ENCODE measurements at places on chromosomes 1 and 21.
A peak's percentile ranks its signal among the peaks of the same experiment; 100 is the strongest.

DNA sequence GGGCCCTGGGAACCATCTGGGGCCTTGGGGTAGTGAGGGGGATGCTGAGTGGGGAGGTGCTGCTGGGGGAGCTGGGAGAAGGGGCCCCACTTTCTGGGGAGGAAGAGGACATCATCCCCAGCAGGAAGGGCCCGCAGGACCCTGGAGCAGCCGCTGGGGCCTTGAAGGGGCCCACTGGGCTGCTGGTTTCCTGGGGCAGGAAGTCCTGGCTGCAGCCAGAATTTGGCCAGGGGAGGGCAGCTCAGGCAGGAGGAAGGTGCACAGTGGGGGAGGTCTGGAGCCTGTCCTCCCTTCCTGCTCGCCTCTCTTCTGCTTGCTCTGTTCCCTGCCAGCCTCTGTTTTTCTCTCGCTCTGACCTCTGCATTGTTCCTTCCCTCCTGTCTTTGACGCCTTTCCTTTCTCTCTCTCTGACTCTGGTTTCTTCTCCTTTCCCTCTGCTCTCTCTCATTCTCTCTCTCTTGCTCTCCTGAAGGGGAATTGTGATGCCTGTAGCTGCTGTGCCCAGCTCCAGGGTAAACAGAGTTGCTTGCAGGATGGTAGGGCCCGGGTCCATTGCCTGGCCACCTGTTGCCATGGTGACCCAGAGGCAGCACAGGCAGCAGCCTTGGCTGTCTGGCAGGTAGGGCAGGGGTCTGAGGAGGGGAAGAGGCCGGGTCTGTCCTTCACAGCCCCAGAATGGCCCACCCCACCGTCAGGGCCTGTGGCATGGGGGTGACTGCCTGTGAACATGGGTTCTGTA is 23.9 kb downstream of the ACOT11 start:
- no peak for DNase-seq

DNA sequence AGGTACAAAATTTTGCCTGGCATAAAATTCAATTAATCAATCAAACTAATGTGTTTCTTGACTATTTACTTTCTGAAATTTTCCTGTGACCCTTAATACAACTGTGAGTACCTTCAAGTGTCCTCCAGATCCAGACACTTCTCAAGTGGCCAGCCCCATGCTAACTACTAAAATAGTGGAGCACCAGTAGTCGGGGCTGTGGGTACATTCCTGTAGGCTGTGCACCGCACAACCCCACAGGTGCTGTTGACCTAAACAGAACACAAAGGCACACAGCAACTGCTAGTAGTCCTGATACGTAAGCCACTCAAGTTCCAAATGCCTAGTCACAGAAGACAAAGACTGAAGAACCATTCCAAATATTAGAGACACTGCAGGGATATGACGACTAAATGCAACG is 36.6 kb downstream of the TMEM50B start:
- DNase-seq: no peak

- DNase-seq: peak; percentile 61
These were observed 382 bp downstream of the GPBP1L1 start for GRCh38 chr1:45686015-45686287.

DNA sequence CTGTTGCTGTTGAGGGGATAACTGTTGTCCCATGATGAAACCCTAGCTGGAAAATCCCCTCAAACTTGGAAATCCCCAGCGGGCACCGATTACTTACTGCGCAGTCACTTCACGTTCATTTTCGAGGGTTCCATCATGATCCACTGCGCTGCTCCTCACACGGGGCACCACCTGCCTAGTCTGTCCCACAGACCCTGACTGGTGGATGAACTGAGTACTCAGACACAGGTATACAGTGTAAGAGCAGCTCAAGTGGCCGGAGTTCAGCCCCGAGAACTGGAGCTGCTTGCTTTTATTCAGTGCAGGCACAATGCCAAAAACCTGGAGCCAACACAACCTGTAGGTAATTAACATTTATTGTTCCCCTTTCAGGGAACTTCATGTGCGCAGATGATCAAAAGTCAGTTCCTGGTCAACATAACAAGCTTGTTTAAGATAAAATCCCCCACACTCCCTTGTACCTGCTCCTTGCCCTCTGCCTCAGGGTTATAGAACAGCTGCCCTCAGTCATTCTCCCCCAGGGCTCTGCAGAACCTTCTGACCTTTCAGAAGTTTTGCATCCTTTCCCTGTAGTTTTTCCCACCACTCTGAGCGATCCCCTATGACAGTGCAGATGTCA is 46.5 kb upstream of the PRELP start:
- DNase-seq: no peak

GRCh38 chr1:72869873-72870272 is 587.5 kb upstream of the NEGR1 start:
- no peak for DNase-seq

- no peak for DNase-seq
These were observed 3.5 kb upstream of the RAP1A start for GRCh38 chr1:111615870-111616715.

- peak; percentile 10 for DNase-seq
These were observed 56.0 kb downstream of the ZMYM4 start for GRCh38 chr1:35324486-35324885.

DNA sequence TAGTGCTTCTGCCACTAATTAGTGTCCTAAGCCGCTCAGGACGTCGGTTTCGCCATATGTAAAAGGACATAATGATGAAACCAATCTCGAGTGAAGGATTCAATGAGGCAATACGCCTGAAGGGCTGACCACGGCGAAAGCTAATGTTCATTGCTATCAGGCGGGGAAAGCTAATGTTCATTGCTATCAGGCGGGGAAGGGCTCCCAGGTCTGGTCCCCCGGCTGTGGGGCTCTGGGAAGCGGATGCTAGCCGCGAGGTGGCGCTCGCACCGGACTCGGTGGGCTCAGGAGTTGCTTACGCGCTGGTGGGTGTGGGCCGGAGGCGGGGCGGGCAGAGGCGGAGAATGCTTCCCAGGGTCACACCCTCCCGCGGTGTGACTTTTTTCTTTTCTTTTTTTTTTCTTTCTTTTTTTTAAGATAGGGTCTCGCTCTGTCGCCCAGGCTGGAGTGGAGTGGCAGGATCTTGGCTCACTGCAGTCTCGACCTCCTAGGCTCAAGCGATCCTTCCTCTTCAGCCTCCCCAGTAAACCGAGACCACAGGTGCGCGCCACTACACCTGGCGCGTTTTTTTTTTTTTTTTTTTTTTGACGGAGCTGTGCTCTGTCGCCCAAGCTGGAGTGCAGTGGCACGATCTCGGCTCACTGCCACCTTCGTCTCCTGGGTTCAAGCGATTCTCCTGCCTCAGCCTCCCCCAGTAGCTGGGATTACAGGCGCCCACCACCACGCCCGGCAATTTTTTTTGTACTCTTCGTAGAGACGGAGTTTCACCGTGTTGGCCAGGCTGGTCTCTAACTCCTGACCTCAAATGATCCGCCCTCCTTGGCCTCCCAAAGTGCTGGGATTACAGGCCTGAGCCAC is 1.1 kb upstream of the PEAR1 start:
- DNase-seq: peak; percentile 83

DNA sequence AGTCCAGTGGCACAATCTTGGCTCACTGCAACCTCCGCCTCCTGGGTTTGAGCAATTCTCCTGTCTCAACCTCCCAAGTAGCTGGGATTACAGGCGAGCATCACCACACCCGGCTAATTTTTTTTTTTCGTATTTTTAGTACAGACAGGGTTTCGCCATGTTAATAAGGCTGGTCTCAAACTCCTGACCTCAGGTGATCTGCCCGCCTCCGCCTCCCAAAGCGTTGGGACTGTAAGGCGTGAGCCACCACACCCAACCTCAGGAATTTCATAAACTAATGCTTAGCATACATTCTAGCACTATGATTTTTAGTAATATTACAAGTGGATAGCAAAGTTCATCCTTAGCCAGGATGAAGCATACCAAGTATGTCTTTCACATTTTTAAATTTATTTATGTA is 8.7 kb downstream of the DNAJC11 start:
- no peak for DNase-seq

DNA sequence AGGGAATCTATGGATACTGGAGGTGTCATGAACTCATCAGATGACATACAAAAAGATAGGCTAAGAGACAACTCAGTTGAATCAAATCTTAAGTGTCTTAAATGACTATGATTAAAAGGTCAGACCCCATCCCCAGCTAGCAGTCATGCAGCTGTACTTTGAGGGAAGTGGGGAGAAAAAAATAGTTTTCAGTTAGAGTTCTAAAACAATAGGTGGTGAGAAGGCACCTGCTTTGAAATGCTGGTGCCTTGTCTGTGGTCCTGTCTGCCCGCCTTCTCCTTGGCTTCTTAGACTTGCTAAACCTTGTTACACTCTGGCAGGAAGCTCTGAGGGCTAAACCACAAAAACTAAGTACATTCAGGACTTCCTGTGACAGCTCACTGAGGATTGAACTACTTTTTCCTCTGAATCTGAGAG is 15.3 kb downstream of the CD2 start:
- no peak for DNase-seq

DNA sequence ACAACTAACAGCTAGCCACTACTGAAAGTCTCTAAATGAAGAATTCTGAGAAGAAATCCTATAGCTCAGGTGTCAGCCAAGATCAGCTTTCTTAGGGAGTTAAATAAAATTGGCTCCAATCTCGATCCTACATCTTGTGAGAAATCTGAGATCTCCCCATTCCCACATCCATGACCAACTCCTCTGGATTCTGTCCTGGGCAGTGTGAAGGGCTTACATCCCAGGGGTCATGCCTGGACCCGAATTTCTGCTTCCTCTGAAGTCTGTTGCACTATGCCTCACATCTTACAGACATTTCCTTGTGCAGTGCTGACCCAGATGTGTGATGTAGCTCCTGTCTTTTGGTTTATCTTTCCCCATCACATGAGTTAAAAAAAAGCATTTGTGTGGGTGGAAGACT is 4.8 kb upstream of the TNN start:
- no peak for DNase-seq
